ENCODE measurements at places on chromosomes 11 and 22. TPM values are rescaled to one million over a fixed set of nuclear protein-coding genes. Genes with fewer than 3 reads are reported as not detected.

GRCh38 chr11:3109921-3110706 lies 52.9 kb upstream of the CARS1 start:
- DNase-seq: no peak

Gene RBX1
- 62.8 TPM for total RNA-seq

DNA sequence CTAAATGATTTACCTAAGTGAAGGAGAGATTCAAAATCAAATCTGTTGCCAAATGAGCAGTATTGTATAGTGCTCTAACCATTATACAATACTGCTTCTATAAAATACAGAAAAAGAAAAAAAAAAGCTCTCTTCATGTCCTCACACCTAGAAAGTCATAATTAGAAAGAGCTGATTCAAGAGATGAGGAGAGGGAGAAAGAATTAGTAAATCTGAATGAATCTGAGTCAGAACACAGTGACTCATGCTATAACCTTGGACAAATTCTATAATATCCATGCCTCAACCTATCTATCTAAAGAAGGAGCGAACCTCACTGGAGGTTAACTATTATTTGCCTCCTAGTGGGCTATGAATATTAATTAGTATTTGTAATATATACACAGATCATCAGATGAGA lies 29.4 kb downstream of the AMBRA1 start:
- DNase-seq: no peak

Gene SYCE3
- total RNA-seq: not detected

GRCh38 chr11:134055029-134055428 lies 13.8 kb upstream of the JAM3 start:
- no peak for DNase-seq

GRCh38 chr22:27108425-27109114 lies 451.2 kb downstream of the MIAT start:
- no peak for DNase-seq

GRCh38 chr11:130782361-130783222 lies 133.7 kb downstream of the SNX19 start:
- DNase-seq: peak; percentile 42

- no peak for DNase-seq
These were observed 100.7 kb downstream of the MAML2 start for GRCh38 chr11:96242191-96242847.

DNA sequence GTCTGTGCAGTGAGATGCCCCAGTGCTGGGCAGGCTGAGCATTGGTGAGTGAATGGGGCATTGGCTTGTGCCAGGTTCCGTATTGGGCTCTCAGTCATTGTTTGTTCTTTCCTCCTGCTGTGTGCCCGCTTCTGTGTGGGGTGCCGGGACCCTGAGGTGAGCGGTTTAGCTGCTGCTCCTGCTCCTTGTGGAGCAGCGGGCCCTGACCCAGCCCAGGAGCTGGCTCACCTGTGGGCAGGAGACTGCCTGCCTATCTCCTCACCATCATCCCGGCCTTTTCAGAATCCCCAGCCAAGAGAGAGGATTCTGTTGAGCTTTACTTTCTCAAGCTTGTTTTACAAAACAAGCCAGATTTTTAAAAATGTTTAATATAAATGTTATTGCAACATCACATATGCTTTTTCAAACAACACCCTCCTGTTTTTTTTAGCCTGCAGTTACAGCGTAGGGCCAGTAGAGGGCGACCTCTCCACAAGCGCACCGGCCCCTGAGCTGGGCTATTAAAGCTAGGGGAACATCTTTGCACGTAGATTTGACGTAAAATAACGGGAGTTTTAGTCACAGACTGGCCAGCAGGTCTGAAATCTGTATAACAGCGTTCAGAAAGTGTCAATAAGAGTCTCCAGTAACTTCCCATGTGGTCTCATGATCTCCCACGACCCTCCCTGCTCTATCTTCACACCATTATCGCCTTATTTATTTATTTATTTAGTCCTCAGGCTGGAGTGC lies 25.1 kb upstream of the RELT start:
- no peak for DNase-seq

Gene MISFA
- 4.9 TPM for total RNA-seq

DNA sequence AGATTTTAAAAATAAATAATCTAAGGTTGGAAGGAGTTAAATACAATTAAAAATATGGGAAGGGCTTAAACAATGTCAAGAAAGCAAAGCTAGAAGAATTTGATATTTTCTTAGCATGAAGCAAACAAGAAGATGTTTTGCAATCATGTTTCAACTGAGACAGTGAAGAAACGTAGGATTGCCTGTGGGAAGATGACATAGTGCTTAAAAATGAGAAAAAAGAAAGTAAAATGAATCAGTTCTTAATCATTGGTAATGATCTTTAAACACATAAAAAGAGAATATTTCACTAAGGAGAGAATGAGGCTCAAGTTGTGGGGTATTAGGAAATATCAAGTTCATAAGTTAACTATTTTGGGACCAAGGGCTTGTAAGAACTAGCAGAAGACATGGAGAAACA lies 855.0 kb downstream of the METTL15 start:
- no peak for DNase-seq

- no peak for DNase-seq
These were observed 76.8 kb downstream of the JAM3 start for GRCh38 chr11:134145715-134146114.

DNA sequence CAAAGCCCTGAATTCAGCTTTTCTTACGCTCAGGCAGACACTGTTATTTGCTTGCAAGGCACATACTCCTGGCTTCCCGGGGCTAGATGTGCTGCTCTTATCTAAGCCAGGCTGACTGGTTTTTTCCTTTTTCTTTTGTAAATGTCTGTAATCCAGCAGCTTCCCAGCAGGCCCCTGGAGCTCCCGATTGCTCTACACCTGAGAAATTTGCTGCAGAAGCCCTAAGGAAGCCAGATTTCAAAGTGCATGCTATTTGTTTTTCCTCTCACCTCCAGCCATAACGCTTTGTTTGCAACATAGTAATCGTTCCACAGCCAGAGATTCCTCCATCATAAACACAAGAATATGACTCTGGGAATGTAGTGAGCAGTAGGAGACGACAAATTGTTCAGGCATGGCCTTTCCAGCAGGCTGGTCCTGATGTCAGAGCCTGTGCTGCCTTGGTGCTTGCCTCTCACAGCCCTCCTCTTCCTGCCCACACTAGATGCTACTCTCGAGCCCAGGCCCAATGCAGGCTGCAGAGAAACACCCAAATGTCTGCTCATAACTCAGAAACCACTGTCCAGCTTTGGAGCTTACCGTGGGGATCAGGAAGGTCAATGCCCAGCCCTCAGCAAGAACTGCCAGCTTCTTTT lies 54.7 kb upstream of the SLC6A5 start:
- DNase-seq: no peak

GRCh38 chr11:117834838-117835443 lies 10.4 kb upstream of the FXYD2 start:
- no peak for DNase-seq

Gene IGSF22
- 0.07 TPM for total RNA-seq

Gene KRTAP5-2
- total RNA-seq: not detected

DNA sequence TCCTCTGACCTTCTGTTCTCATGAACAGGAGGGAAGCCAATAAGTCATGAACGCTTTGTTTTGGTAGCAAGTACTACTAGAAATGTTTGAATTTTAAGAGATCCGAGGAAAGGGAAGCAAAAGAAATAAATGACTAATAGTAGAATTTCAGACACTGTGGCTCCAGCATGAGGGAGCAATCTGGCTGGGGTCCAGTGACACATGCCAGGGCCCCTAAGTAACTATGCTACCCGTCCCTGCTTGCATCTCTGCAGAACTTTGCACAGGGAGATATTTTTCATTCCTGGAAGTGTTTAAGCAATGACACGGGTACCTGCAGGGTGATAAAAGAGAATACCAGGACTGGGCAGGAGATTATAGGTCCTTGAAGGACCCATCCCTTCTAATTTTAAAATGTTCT lies 7.3 kb upstream of the ADAMTS8 start:
- no peak for DNase-seq

GRCh38 chr11:1619449-1619848 lies 2.5 kb downstream of the KRTAP5-4 start:
- no peak for DNase-seq

DNA sequence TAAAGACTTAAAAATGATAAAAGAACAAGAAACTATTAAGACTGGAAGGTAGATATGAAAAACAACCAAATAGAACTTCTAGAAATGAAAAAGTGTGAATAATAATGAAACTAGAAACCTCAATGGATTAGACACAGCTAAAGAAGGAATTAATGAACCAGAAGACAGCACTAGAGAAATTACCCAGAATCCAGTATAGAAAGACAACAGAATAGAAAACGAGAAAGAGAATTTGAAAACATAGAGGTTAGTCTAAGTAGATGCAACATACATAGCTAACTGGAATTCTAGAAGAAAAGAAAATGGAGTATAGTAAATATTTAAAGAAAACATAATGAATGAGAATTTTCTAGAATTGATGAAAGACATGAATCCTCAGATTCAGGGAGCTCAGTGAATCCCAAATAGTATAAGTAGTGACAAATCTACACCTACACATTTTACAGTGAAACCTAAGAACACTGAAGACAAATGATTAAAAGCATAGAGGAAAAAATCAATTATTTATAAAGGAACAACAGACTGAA lies 111.9 kb downstream of the PARVA start:
- DNase-seq: no peak

Gene KDM4D
- 2.4 TPM for total RNA-seq

Gene SERHL2
- total RNA-seq: 2.8 TPM

- DNase-seq: no peak
These were observed 6.1 kb downstream of the PLEKHA7 start for GRCh38 chr11:17008099-17008498.

DNA sequence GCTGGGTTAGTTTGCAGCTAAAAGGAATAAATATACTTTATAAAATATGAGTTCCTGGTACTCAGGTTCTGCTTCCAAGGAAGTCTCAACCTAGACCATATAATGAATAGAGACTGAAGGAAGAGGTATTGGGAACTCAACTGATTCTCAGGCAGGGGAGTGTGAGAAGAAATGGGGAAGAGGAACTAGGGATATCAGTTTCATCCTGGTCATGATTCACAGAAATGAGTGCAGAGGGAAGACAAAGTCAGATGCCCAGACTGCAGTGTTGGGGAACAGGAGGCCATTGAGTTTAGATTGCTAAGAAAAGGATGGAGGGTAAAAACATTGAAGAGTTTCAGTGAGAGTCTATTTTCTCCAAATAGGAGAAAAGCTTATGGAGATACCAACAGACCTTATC lies 28.8 kb downstream of the PLAAT5 start:
- DNase-seq: no peak

Gene PHRF1
- 38.7 TPM for total RNA-seq

- DNase-seq: no peak
These were observed 12.4 kb upstream of the SLC39A13 start for GRCh38 chr11:47396049-47396320.

Gene ABCC8
- 80.5 TPM for total RNA-seq

DNA sequence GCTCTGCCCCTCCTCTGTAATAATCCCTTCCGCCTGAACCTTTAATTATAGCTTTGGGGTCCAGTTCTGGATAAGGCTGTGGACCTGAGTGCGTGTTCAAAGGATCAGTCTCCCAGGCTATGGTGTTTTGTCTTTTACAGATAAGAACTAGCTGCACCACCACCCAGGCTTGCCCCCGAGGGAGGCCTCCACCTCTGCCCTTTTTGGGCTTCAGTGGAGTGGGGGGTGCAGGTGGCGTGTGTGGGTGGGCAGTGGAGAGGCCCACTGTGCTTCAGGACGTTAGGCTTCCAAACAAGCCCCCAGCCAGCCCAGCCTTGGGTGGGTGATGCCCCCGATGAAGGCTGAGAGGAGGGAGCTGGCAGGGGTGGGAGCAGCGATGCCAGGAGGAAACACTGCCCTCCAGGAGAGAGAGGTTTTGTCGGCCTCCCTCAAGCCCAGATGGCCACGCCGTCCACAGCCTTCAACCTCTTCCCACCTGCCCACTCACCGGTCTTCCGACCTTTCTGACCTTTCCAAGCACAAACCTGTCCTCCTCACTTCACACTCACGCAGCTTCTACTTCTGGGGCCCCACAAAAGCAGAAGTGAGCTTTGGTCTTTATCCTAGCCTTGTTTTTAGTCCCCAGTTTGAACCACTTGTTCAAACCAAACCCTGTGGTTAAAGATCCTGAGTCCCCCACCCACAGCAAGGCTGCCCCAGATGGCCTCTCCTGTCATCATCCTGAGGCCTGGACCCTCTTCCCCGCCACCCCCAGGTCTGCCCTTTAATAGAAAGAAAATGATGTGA lies 20.4 kb downstream of the PSMD13 start:
- no peak for DNase-seq

DNA sequence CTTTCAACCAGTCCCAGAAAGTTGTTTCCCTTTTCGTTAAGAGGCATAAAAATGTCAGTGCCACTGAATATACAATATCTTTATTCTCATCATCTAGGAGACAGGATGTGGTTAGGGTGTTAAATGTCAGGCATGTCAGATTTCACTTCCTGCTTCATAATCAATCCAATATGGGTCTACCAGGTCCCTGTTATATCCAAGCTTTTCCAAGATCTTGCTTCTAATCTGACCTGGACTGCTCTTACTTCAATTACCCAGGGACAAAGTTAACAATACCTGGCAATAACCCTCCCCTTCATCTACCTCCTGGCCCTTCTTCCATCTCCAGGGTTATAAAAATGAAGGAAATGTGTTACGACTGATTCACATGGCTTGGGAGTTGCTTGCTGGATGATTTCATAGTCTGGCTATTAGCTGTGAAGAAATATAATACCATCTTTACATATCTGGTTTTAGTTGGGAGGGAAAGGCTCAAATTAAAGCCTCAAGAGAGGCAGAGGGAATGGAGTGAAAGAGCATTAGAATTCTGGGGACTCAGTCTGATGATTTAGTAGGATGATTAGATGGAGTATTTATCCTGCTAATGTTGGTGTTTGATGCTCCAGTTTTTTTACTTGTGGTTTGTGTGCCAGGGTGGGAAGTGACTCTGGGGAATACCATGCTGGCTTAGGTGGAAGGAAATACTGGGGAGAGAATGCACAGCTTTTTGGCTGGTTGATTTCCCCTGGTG lies 534.3 kb downstream of the ETS1 start:
- no peak for DNase-seq

GRCh38 chr11:26901162-26901561 lies 92.8 kb upstream of the FIBIN start:
- no peak for DNase-seq

Gene CASP12
- not detected for total RNA-seq

DNA sequence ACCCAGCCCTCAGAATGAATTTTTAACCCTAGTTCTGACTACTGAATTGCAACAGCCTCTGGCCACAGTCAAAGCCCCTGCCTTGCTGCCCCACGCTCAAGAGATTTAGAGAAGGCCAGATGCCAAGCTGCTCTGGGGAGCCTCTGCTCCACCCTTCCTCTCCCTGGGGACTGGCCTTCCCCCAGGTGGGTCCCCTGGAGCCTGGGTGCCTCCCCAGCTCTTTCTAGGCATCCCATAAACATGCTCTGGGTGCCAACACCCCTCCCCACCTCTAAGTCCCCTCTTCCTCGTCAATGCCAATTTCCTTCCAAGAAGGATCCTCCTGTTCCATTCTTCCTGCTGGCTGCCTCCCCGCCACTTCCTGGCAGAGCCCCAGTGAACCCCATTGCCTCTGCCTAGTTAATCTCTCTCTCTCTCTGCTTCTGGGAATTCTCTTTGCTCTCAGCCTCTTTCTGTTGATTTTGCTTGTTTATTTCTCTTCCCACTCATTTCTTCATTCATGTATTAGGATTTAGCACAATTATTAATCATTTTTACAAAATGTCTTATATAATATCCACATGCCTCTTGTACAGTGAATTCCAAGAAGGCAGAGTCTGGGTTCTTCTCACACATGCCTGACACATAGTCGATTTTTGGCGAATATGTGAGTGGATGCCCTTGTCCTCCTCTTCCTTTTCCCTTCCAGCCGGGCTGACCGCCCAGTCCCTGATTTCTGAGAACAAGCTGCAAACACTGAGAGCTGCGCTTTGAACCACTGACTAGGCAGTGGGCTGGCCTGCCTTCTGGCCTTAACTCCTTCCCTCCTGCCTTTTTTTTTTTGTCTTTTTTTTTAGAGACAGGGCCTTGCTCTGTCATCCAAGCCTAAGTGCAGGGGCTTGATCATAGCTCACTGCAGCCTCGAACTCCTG lies 17.5 kb downstream of the UQCR10 start:
- DNase-seq: no peak
